ENCODE measurements at places on chromosomes 3 and 15. TPM values are rescaled to one million over a fixed set of nuclear protein-coding genes. Genes with fewer than 3 reads are reported as not detected.

Gene HTR3E
- not detected for total RNA-seq

Gene RBPMS2
- total RNA-seq = 0.17 TPM

Gene SNTN
- not detected for total RNA-seq

Gene GRAMD2A
- total RNA-seq = 0.93 TPM

Gene THSD4
- total RNA-seq = 38.2 TPM

Gene FOXL2NB
- 0.20 TPM for total RNA-seq

Gene CACNA2D3
- total RNA-seq = 1.5 TPM

Gene CSPG5
- total RNA-seq = 0.71 TPM

Gene UBA7
- total RNA-seq = 3.8 TPM
